ENCODE measurements at places on chromosomes 11 and 22.

DNA sequence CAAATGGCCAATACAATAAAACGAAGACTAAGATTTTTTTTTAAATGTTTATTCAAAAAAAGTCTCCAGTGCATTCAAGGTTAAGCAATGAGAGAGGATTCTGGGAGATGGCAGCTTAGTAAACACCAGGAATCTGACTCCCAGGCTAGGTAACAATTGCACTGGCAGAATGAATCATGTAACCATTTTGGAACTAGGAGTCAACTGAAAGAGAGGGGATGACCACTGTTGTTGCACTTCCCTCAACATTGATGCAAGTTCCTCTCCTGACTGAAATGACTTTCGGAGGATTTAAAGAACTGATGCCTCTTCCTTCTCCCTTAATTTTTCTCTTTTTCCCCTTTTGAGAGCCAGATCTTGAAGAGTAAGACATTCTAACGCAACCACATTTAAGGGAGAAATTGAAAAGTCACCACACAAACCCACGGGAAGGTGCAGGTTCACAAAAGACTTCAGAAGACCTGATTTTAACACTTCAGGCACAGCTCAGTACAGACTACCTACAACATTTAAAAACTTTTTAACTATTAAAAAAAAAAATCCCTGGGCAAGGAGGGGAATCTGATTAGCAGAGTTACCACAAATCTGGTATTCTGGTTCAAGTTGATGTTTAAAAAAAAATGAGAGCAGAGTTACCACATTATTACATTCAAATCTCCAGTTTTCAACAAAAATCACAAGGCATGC lies 56.8 kb downstream of the FCHSD2 start:
- no peak for DNase-seq

DNA sequence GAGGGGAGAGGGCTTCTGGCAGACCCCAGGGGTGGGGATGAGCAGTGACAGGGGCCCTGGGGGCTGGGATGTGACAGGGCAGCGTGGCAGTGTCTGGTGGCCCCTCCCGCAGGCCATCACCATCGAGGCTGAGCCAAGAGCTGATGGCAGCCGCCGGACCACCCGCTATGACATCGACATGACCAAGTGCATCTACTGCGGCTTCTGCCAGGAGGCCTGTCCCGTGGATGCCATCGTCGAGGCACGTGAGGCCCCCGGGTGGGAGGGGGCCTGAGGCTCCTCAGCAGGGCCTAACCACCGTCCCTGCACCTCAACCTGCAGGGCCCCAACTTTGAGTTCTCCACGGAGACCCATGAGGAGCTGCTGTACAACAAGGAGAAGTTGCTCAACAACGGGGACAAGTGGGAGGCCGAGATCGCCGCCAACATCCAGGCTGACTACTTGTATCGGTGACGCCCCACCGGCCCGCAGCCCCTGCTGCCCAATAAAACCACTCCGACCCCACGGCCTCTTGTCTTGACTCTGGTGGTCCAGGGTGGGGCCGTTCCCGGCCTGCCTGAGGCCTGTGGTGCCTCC lies 2.6 kb upstream of the TCIRG1 start:
- DNase-seq, result no peak

DNA sequence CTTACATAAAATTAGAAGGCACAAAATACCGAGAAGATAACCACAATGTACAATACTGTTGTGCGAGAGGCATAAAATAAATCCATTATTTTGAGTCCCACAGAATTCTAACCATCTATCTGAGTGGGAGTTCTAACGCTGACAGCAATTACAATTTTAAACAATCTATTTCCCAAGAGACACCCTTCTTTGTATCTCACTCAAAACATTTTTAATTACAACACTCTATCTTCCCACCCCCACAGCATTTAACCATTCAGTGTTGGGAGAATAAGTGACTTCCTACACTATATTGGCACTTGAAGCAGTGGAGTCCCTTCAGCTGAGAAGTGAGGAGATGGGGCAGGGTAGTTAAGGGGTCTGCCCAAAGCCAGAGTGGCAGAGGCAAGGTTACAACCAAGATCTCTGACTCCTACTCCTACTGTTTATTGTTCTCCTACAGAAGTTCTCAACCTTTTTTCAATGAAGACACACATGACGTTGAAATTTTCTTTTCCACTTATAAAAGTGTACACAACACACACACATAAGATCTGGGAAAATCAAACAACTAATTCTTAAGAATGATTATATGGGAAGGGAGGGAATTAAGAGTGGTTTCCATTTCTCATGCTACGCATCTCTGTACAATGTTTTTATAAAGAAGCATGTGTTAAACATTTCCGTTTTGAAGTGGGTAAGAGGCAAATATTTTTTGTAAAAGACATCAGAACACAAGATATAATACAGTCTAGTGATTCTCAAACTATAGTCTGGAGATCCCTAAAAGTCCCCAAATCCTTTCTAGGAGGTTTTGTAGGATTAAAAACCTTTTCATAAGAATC lies 10.9 kb downstream of the SLC25A17 start:
- no peak for DNase-seq

DNA sequence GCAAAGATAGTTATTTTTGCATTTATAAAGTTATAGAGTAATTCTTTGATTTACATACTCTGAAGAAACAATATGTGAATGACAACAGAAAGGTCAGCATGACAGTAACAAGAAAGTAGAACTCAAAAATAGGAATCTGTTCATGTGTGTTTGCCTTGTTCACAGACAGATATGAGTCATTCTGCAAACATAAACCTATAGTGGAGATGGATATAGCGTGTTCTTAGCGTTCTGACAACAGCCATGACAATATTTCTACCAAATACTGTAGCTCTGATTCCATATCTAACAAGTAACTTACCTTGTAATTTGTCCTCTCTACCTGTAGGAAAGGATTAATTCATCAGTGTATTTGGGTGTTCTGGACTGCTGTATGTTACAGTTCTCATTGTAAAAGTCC lies 208.5 kb upstream of the MTMR2 start:
- no peak for DNase-seq

GRCh38 chr22:38187413-38188212 lies 6.0 kb upstream of the PLA2G6 start:
- no peak for DNase-seq

- no peak for DNase-seq
Measured at GRCh38 chr11:70140711-70141485, 62.2 kb upstream of the FADD start.

GRCh38 chr11:952406-953385 lies 27.0 kb downstream of the AP2A2 start:
- no peak for DNase-seq

GRCh38 chr11:41872870-41873269 lies 413.4 kb upstream of the LRRC4C start:
- no peak for DNase-seq

DNA sequence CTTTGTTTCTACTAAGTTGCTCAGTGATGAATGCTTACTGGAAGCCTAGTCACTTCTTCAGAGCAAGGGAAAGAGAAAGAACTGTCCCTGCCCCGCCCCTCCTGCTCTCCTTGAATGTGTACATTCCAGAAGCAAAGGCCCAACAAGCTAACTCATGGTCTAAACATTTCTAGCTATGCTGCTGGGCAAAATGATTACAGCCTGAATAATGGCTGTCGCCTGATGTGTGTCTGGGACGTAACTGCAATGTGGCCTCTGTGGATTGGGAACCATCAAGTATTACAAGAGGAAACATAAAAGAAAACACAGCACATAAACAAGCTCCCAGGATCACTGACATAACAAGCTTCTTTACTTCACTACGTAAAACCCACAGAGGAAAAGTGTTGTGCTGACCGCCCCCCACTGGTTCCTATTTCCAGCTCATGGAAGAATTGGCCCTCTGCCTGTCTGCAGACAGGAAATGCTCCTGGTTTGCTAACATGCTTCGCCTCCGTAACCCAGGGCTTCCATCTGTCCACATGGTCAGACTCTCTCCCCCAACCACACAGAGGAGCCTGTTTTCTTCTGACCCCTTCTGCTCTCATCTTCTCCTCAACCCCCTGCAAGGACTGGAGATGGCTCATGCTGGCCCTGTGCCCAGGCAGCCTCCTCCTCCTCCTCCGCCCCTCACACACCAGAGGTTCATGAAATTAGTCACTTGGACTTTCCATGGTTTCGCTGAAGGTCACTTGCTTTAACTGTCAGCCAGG lies 187.2 kb downstream of the MAML2 start:
- no peak for DNase-seq

DNA sequence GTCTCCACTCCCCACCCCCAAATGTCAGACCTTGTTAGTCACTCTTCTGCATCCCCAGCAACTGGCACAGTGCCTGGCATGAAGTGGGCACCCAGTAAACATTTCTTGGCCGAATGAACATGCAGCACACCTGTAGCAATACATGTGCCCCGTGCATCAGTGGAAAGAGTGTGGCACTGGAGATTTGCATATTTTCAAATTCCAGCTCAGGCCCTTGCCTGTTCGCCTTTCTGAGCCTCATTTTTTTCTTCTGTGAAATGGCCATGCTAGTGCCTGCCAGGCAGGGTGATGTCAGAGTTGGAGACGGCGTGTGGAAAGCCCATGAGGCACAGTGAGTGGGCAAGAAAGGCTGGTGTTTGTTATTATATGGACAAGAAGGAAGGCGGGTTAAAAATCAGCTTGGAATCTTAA lies 38.7 kb downstream of the CD82 start:
- no peak for DNase-seq

GRCh38 chr11:107563702-107564101 lies 1.8 kb downstream of the ALKBH8 start:
- peak; percentile 5 for DNase-seq

- no peak for DNase-seq
Measured at GRCh38 chr11:47325271-47326041, 27.0 kb downstream of the MYBPC3 start.

DNA sequence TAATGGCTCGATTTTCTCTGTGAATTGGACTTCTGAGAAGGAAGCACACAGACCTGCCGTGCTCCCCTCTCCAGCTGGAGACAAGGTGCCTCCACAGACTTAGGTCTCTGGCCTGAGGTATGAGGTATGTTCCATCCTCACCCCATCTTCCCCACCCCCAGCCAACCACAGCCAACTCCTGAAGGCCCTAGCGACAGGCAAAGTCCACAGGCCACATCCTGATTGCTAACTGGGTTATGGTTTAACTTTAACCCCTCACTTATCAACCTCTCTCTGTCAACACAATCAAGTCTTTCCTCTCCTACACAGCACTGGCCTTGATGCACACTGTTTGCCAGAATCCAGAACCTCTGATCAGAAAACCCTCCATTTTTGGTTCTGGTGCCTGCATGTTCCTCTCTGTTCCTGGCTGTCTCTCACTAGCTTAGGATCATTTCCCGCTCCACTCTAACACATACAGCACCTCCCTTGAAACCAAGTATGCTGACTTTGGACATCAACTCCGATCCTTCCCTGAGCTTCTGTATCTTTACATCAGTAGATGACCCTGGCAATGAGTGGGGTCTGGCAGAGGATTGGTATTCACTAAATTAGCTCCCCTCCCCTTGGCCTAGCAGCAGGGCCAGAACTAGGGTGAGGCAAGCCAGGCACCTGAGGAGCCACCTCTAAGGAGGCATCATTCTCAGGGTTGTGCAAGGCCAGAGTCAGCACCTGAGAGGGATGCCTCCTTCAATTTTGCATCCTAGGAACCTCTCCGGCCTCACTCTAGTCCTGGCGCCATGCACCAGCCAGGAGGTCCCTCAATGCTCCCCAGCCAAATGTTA lies 22.0 kb downstream of the JAML start:
- DNase-seq, result no peak

DNA sequence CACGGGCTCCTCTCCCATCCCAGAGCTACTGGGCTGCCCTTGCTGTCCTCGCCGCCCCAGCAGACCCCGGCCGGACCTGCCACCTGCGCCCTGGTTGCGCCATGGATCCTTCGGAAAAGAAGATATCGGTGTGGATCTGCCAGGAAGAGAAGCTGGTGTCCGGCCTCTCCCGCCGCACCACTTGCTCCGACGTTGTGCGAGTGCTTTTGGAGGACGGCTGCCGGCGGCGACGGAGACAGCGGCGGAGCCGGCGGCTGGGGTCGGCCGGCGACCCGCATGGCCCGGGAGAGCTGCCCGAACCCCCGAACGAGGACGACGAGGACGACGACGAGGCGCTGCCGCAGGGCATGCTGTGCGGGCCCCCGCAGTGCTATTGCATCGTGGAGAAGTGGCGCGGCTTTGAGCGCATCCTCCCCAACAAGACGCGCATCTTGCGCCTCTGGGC lies 382 bp downstream of the RASSF10 start:
- DNase-seq, result no peak

- peak; percentile 76 for DNase-seq
Measured at GRCh38 chr11:66080055-66080817, 10.2 kb downstream of the PACS1 start.

DNA sequence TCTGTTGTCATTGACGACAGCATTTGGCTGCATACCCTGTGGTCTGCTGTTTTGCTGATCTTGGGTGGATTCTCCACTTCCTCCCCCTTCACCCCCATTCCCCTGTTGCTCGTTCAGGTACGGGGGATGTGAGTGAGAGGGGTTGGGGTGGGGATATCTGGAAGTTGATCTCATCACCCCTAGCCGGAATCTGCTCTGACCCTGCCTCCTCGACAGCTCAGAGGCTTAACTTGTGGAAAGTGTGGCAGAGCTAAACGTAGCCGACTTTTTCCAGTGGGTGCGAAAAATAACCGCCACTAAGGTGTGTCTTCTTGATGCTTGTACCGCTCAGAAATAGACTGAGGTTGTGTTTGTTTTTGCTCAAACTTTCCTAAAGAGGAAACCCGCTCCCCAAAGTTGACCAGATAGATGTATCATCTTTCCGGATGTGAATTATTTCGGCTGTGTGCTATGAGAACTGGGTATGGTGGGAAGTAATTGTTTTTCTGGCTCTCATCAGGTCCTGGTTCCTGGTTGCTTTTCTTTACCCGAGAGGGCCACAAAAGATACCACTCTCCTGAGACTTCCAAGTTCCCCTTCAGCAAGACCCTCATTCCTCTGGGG lies 6.6 kb downstream of the ZBTB16 start:
- DNase-seq, result no peak

DNA sequence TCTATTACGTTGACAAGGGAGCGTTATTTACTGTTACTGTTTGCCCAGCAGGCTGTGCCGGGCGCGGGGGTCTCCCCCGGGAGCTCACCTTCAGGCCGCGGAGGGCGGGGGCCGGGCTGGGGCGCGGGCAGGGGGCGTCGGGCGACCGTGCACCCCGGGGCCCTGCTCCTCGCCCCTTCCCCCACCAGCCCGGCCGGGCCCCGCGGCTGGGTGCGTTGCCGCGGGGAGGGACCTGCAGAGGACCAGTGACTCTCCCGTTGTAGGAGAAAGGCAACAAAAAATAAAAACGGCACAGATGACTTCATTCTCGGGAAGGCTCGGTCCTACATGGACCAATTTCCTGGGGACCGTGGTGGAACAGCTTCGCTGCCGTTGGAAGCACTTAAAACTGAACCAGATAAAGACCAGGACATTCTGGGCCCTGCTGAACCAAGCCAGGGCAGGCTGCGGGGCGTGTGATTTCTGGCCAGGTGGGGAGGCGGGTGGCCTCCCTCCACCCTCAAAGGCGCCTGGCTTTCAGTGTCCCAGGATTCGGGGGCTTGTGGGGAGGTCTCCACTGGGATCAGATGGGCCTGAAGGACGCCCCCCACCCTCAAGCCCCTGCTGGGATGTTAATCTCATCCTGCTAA lies 57.4 kb downstream of the IGLL1 start:
- DNase-seq, result no peak
